A549 treated with CpdA at 1 μM for 4 hours (cell line): ENCODE measurements at places on chromosomes 13 and 19. TPM values are rescaled to one million over a fixed set of nuclear protein-coding genes. Genes with fewer than 3 reads are reported as not detected.

TINCR gene
- total RNA-seq: 2.1 to 3.5 TPM (median 2.7 TPM) in 5 replicates

ZNF763 gene
- total RNA-seq: not detected in 5 replicates

VMAC gene
- total RNA-seq: 0.36 to 0.64 TPM (median 0.48 TPM) in 5 replicates

ZIC5 gene
- total RNA-seq: 2.9 to 4.0 TPM (median 3.2 TPM) in 5 replicates

GJA3 gene
- total RNA-seq: 0.63 to 0.97 TPM (median 0.83 TPM) in 5 replicates

INAFM1 gene
- total RNA-seq: 5.0 to 10.3 TPM (median 9.9 TPM) in 5 replicates

CGB1 gene
- total RNA-seq: 0.27 to 0.64 TPM (median 0.38 TPM) in 3 of 5 replicates, not detected in the others

RGL3 gene
- 1.3 to 2.4 TPM (median 1.8 TPM) in 5 replicates for total RNA-seq

STAP2 gene
- 0.22 TPM in 1 of 5 replicates, not detected in the others for total RNA-seq

SERTM1 gene
- not detected in 5 replicates for total RNA-seq

CGB3 gene
- total RNA-seq: 0.09 to 0.44 TPM in 2 of 5 replicates, not detected in the others

SLITRK1 gene
- not detected in 5 replicates for total RNA-seq

PLIN4 gene
- total RNA-seq: 0.20 to 0.27 TPM (median 0.21 TPM) in 5 replicates

ZNF563 gene
- total RNA-seq: not detected in 5 replicates

PDX1 gene
- 0.07 to 0.09 TPM (median 0.08 TPM) in 3 of 5 replicates, not detected in the others for total RNA-seq

IGLON5 gene
- 0.02 to 0.06 TPM (median 0.05 TPM) in 3 of 5 replicates, not detected in the others for total RNA-seq

STARD13 gene
- 2.6 to 4.3 TPM (median 2.9 TPM) in 5 replicates for total RNA-seq

MTUS2 gene
- total RNA-seq: 0.01 TPM in 1 of 5 replicates, not detected in the others

CABP5 gene
- total RNA-seq: not detected in 5 replicates

PODNL1 gene
- 0.87 to 1.5 TPM (median 1.2 TPM) in 5 replicates for total RNA-seq

ZNF100 gene
- total RNA-seq: not detected in 5 replicates

SLC17A7 gene
- total RNA-seq: 0.58 to 0.68 TPM (median 0.62 TPM) in 5 replicates

PARP4 gene
- 32.1 to 42.9 TPM (median 37.1 TPM) in 5 replicates for total RNA-seq

ZNF714 gene
- total RNA-seq: 2.7 to 4.4 TPM (median 3.0 TPM) in 5 replicates

ELANE gene
- total RNA-seq: not detected in 5 replicates

KIR3DL1 gene
- not detected in 5 replicates for total RNA-seq

TCF3 gene
- 50.5 to 72.2 TPM (median 68.7 TPM) in 5 replicates for total RNA-seq

NPHS1 gene
- total RNA-seq: 0.41 to 0.83 TPM (median 0.49 TPM) in 5 replicates

NCR1 gene
- not detected in 5 replicates for total RNA-seq

C3 gene
- total RNA-seq: 37.2 to 48.7 TPM (median 44.4 TPM) in 5 replicates

RASGRP4 gene
- total RNA-seq: 0.06 to 0.20 TPM (median 0.07 TPM) in 3 of 5 replicates, not detected in the others

ETHE1 gene
- 44.2 to 57.6 TPM (median 55.4 TPM) in 5 replicates for total RNA-seq

WDR88 gene
- not detected in 5 replicates for total RNA-seq

CBARP gene
- 2.7 to 4.6 TPM (median 4.4 TPM) in 5 replicates for total RNA-seq

ZNF701 gene
- 0.04 to 0.17 TPM (median 0.14 TPM) in 4 of 5 replicates, not detected in the other for total RNA-seq

IGFL2 gene
- 0.20 to 1.2 TPM (median 0.83 TPM) in 5 replicates for total RNA-seq

POGLUT2 gene
- total RNA-seq: 5.9 to 7.7 TPM (median 6.9 TPM) in 5 replicates

ZNF154 gene
- not detected in 5 replicates for total RNA-seq

MYH14 gene
- total RNA-seq: 4.9 to 6.7 TPM (median 6.3 TPM) in 5 replicates

DHPS gene
- total RNA-seq: 42.7 to 54.1 TPM (median 50.9 TPM) in 5 replicates
